ENCODE measurements at places on chromosomes 16 and 17.

GRCh38 chr17:13200671-13201070, 182.8 kb upstream of the ELAC2 start:
- DNase-seq = no peak

DNA sequence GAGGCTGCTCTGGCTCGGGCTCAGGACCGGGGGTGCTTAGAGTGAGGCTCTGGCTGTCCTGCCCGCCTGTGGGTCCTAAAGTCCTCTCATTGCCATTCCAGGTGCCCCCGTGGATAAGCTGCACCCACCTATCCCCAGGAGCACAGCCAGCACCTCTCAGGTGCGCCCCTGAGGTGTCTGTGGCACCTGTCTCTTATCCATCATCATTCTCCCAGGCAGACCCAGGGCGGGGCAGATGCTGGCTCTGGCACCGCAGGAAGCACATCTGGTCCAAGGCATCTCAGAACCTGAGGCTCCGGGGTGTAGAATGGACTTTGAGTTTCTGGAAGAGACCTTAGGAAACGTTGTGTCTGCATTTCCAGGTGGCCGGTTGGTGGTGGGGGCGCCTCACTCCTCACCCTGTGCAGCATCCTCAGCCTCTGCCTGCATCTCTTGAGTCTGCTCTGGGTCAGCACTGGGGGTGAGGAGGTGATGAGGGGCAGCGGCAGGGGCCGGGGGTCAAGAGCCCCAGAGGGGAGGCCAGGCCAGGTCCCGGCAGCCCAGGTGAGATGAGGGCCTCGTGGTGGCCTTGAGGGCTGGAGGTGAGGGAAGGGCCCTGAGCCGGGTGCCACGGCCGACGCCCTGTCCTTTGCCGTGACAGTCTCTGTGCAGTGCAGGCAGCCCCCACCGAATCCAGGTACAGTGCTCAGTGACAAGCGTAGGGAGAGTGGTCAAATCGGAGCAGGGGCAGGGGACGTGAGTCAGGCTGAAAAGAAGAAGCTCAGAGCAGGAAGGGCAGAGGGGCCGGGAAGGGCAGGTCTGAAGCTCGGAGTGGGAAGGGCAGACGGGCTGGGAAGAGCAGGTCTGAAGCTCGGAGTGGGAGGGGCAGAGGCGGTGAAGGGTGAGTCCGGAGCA, 173.5 kb downstream of the NPIPB11 start:
- no peak for DNase-seq

- no peak for DNase-seq
These were observed 17.8 kb downstream of the SERPINF1 start for GRCh38 chr17:1779571-1780131.

GRCh38 chr17:72822358-72823023, 270.0 kb downstream of the SLC39A11 start:
- DNase-seq = no peak

DNA sequence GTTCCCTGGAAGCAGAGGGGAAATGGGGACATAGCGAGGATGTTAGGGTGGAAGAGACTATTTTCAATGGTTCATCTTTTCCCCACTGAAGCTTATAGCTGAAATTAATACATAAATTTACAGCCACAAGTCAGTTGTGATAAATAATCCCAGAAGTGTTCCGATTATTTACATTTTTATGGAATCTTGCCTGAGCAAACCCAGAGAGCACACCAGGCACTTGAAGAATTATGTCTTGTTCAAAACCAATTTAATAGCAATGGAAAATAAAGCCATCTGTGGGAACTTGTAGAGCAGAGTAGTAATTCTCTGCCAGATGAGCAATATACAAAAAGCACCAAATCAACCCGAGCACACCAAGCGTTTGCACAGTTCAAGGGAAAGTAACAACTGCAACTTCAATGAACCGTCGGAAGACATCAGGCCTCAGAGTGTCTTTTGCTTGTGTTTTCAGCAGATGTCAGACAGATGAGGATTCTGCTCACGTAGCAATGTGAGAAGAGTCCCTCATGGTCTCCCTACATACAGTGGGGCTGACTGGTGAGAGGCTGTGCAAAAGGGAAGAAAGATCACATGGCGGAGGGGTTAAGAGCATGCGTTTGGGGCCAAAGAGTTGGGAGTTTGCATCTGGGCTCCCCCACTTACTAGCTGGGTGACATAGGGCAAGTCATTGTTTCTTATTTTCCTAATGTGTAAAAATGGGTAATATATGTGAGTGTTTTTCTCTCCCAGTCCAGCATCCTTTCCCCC, 148.7 kb upstream of the HS3ST2 start:
- no peak for DNase-seq

DNA sequence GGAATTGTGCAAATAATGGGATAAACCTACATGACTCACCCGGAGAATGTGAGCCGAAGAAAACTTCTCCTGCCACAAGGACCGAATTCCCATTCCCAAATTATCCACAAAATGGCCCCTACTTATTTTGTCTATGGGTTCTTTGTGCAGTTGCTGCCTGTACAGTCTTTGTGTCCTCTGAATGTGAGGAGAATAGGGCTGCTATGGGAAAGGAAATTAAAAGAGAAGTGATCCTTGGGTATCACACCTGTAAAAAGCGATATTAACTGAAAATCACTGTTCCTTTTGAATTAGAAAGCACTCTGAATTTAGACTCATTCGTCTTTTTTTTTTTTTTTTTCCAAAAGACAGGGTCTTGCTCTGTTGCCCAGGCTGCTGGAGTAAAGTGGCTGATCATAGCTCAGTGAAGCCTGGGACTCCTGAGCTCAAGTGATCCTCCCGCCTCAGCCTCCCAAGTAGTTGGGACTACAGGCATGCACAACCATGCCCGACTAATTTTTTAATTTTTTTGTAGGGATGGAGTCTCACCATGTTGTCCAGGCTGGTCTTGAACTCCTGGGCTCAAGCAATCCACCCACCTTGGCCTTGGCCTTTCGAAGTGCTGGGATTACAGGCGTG, 45.4 kb downstream of the CHD9 start:
- DNase-seq = no peak

GRCh38 chr16:23145608-23146007, 3.6 kb downstream of the USP31 start:
- DNase-seq = no peak

DNA sequence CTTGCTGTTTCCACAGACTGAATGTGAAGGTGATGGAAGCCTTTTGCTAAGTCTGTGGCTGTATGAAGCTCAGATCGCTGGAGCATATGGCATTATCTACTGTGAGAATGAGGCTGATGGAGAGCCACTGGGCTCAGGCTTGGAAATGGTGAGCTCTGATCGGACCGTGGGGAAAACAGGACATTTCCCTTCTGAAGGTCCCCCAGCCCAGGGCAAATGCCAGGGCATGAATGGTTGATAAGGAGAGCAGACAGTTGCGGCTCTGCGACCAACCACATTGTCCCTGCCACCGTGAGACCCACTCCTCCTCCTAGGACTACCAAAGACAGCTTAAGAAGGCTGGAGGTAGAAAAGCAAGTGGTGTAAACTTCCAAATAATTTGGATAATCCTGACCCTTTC, 4.7 kb upstream of the CUEDC1 start:
- DNase-seq = no peak

DNA sequence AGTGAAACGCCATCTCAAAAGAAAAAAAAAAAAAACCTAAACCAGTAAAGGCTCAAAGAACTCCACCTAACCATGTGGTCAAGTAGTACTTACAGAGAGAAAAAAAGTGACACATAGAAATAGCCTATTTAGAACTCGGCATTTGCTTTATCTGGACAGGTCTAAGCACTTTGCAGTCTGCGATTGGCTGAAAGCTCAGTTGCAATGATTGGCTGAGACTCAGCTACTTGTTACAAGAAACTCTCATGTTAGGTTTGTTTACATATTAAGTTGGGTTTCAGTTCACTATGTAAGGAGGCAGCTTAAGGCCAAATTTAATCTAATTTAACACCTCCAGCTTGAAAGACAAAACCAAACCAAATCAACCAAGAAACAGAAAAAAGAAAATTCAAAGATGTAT, 19.1 kb downstream of the ABCC3 start:
- no peak for DNase-seq

GRCh38 chr17:82458885-82459424, 414 bp downstream of the NARF start:
- DNase-seq = no peak

DNA sequence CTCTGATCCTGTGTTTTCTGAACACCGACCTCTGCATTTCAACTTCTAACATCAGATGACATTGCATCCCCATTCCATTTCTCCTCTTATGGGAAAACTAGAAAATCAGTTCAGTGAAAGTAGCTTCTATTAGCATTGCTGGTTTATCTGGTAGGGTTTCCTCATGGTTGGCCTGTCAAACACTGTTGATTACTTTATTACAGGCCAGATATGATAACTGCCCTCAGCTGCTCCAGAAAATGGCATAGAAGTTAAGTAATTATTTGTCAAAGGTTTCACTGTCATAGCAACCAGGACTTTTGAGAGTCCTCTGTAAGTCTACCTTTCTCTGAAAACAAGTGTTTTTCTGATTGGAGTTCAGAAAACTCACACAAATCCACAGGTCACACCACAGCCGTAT, 3.0 kb downstream of the GFOD2 start:
- DNase-seq = no peak

GRCh38 chr16:61900482-61900881, 135.8 kb downstream of the CDH8 start:
- no peak for DNase-seq

DNA sequence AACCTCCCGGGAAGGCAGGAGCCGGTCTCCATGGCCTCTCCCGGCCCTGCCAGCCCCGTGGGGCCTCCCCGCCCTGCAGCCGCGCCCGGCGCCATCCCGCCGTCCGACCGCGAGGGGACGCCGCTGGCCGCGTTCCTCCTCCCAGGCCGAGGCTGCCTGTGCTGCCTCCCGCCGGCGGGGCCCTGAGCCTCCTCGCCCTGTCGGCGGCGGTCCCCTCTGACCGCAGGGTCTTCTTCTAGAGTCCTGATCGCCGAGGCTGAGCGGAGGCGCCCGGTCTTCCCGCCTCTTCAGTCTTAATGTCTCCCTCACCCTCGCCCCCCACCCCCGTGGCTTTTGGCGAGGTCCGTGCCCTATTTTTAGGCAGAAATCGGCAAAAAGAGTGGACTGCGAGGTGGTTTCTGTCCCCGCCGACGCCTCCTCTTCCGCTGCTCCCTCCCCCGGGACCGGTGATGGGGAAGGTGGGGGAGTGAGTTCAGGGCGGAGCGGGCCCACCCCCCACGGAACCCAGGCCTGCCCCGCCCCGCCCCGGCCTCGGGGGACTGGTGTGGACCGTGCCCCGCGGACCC, 794 bp upstream of the CPNE7 start:
- peak; percentile 65 for DNase-seq

DNA sequence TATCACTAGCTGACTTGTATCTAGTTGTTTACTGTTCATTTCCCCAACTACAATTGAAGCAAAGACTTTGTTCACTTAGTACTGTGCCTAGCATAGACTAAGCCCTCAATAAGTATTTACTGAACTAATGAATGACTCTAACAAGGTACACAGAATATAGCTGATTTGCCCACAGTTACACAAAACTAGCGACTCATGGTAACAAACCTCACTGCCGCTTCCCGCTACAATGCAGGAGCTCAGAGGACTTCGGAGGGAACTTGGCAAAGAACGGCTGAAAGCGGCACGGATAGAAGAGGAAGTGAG, 524 bp downstream of the EFTUD2 start:
- DNase-seq = no peak

GRCh38 chr16:4733747-4734062, 366 bp downstream of the ANKS3 start:
- DNase-seq = no peak

DNA sequence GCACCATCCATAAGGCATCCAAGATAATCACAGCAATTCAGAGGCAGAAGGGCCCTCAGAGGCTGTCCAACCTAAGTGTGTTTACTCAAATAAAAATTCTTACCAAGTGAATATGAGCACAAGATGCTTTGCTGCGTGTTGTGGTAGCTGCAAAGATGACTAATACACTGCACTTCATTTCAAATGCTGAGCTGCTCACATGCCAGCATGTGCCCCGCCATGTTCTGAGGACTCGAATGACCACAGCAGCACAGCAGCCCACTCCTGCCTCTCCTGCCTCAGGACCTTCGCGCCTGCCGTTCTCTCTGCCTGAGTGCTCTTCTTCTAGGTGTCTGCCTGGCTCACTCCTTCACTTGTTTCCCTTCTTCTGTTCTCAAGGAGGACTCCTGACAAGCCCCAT, 19.0 kb downstream of the PIK3R5 start:
- no peak for DNase-seq

DNA sequence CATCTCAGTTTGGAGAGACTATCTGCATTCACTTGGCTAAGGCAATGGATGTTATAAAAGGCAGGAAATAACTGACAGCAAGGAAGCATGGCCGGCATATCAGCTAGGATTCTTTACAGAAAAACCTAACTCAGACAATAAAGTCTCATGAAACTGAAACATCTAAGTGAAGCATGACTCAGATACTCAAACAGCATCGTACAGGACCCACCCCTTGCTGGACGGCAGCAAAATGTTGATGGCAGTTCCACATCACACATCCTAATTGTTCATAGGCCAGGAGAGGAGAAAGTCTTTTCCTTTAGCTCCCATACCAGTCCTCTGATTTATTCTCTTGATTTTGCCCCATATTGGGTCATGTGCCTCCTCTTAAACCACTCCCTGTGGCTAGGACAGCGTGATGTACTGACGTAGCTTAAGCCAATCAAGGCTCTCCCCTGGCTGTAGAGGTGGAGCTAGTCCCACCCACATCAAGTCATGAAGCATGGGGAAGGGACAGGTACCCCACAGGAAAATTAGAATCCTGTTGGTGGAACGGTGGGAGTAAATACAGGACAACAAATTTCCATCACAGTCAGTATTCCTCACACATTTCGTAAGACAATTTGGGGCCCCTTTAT, 178.9 kb downstream of the IRX3 start:
- DNase-seq = no peak

DNA sequence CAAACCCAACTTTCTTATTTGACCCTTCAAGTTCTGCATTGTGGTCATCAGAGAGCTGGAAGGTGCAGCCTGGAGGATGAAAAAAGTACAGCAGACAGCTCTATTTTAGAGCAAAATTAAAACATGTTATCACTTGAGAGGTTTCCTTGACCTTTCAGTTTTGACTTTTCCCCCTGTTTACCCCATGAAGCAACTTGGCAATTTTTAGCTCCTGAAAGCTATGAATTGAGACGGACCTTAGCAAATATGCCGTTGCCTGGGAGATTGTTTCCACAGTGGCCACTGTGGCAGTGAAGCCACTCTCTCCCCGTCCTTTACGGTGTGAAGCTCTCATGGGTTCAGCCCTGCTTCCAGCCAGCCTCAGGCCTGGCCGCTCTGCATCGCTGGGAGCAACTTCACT, 398.6 kb downstream of the CPPED1 start:
- no peak for DNase-seq

GRCh38 chr17:15883617-15884111, 61.3 kb upstream of the ADORA2B start:
- DNase-seq = no peak

- DNase-seq = no peak
These were observed 17.0 kb upstream of the RPL38 start for GRCh38 chr17:74186498-74186897.

- DNase-seq = peak; percentile 41
These were observed 46.2 kb downstream of the TUBD1 start for GRCh38 chr17:59846394-59847165.

GRCh38 chr17:82216301-82217119, 3.9 kb upstream of the CCDC57 start:
- DNase-seq = peak; percentile 52
